ENCODE measurements at places on chromosomes 3 and 15.
A peak's percentile ranks its signal among the peaks of the same experiment; 100 is the strongest.

DNA sequence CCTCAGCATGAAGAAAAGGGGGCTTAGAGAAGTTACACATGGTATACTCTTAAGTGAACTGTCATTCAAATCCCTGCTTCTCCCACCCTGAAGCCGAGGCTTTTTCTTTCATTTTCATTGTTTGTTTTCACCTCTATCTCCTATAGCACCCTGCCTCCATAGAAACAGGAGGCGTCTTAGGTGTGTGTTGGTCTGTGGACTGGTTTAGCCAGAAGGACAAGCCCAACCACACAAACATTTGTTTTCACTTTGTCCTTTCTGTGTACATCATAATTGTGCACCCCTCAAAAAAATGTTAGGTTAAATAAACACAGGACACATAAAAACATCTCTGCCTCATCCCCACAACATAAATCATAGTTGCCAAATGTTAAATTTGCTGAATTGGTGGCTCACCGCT is 73.3 kb upstream of the UBE2E2 start:
- DNase-seq, result no peak

GRCh38 chr15:60616147-60616546 is 137.2 kb upstream of the ICE2 start:
- no peak for DNase-seq

- DNase-seq, result no peak
Measured at GRCh38 chr15:34993877-34994276, 5.8 kb upstream of the ZNF770 start.

DNA sequence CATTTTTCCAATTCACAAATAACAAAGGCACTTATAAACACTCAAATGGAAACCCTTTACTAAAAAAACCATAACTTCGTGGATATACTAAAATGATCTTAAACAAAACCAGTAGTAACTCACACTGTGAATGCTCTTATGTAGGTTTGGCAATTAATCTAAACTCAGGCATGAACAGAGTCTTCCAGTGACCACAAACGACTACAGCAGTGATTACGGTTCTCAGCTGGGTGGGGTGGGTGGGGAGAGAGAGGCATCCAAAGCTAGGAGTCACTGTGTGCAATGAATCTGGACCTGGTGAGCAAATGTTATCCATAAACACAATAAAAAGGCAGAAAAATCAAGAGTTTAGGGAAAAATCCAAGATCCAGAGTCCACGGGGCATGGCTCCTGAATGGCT is 21.3 kb downstream of the SLC12A8 start:
- no peak for DNase-seq

DNA sequence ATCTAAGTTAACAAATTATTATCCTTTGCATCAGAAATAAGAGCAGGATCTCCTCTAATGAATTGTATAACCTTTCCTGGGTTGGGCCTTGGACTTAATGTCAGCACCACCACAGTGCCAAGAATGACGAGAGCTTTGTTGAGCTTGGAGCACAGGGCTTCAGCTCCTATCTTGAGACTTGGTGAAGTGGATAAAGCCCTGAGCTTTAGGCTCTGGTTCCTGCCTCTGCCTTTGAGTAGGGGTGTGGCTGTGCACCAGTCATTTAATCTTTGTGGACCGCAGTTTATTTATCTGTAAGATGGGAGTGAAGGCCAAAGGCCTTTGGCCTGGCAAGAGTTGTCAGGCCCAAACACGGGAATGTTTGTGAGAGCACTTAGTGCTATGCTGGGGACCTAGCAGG is 162.2 kb downstream of the VGLL4 start:
- DNase-seq, result no peak

DNA sequence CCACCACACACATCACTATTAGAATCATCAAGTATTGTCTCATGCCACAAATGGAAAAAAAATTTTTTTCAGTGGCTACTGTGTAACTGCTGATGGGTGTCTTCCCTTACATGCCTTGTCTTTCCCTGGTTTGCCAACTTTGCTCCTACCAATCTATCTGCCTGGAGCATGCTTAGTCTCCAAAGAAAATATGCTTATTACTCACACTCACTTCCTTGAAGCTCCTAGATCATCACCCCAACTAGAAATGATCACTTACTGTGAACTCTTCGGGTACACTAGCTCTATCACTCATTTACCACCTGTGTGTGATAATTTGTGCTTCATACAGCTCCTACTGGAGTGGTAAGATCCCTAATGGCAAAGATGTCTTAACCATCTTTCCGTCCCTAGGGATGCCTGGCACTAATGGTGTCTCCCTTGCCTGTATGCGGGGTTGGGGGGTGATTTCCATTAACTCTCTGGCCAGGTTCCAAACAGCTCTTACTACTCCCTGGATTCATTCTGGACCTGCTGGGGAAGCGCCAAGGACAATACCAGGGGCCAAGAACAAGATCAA is 799 bp downstream of the VPS33B start:
- DNase-seq, result no peak

DNA sequence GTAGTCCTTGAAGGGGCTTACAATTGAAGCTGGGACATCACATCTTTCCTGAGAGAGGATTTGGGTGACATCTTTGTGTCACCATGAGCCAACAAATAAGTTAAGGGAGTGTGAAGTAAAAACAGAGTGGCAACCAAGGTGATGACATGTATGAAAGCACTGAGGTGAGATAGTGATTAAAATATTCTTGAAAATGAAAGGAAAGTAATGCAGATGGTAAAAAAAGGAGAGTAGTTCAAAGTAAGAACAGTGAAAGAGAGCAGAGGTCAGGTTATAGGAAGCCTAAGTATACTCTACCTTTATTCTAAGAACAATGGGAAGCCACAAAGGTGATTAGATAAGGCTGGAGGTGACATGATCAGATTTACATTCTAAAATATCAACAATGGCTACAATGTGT is 486.1 kb downstream of the DIPK2A start:
- DNase-seq, result no peak

DNA sequence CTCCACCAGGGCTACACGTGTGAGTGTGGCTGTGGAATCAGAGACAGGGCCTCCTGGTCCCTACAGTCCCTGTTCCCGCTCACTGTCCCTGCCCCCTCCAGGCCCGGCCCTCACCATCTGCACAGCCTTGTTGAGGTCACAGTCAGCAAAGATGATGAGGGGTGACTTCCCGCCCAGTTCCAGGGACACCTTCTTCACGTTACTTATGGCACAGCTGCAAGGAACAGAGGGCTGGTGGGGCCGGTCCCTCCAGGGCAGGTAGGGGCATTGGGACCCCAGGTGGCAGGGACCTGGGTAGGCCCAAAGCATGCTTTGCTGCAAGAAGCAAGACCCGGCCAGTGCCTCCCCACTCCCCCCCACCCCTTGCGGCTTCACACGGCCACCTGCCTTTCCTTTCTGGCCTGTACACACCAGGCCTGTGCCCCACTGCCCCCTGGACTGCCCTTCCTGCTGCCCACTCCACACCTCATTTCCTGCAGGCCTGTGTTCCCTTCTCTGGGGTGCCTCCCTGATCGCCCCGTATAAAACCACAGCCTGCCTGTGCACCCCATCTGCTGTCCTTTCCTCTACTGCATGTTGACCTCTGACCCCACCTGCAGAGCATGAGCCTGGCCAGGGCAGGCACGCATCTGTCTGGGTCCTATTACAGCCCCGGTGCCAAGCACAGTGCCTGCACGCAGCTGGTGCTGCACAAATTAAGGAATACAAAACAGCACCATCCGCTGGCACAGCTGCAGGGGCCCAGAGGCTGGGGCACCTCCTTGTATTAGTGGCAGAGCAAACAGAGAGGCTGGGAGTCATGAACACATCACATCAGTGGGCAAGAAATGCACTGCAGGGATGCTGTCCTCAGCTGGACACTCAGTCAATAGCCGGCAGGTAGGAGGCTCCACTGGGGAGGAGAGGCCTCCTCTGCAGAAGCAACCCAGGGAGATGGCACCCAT is 30.8 kb upstream of the SLC41A3 start:
- no peak for DNase-seq

DNA sequence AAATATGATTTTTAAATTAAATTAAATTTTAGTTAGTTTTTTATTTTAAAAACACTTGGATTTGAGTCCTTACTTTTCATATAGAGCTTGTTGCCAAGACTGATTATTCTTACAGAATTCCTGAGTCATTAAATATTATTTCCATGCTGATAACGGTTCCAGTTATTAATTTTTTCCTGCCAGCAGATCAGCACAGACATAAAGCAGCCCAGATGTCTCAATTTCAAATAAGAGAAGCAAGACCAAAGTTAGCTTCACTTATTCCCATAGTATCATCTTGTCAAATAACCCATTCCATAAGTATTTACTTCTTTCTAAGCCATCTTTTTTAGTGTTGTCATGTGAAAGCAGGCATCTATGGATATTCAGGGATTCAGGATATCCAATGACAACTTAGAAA is 75.3 kb downstream of the SSR3 start:
- DNase-seq, result no peak

DNA sequence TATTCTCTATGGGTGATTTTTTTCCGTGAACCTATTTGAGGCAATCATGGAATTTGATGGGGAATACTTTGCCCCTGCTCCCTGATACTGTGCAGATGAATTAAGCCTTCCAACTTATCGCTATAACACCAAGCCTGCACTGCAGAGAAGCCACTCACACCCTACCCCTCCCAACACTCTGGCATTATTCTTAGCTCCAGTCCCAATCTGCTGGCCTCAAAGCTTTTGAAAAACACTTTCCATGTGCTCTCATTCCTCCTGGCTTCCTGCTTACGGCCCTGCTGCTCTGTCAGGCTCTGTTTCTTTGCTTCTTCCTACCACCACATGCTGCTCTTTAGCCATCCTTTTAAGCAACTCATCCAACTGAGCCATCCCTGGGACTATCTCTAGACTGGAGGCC is 327.8 kb upstream of the SLCO3A1 start:
- DNase-seq, result no peak

GRCh38 chr15:81101894-81102815 is 31.9 kb upstream of the CFAP161 start:
- no peak for DNase-seq

DNA sequence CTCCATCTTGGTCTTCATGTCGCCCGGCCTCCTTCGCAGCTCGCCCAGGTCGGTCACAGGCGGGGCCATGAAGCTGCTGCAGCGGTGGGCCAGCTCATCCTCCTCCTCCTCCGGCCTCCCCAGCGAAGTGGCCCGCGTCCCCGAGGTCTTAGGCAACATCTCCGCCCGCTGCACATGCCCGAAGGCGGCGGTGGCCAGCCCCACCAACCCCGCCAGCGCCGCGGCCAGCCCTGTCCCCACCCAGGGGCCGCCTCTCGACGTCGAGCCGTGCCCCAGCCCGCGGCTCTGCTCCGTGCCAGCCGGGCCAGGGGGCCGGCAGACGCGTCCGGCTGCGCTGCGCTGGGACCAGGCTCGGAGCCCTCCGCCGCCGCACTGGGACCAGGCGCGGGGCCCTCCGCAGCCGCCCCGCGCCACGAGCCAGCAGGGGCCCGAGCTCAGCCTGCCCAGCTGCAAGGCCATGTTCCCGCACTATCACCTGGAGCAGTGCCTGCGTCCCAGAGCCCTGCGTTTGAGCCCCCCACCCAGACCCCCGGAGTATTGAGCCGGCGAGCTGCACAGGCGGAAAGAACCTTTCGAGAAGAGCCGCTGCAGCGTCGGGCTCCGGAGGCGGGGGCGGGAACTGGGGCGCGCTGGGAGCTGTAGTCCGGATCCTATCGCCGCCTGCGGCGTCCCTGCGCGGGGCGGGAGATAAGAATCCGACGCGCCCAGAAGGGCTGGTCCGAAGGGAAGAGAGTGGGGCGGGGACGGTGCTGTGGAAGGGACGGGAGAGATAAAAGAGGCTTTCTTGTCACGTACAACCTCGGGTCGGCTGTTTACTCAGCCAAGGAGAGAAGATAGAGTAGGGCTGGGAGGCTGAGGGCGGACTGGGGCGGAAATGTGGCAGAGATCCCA is at the start of gene CPOX:
CPOX (minus strand) TSS at position 566 of the 891 bp plus-strand sequence; CDS start at position 459, 107 bp downstream.
- DNase-seq, result peak; percentile 83

DNA sequence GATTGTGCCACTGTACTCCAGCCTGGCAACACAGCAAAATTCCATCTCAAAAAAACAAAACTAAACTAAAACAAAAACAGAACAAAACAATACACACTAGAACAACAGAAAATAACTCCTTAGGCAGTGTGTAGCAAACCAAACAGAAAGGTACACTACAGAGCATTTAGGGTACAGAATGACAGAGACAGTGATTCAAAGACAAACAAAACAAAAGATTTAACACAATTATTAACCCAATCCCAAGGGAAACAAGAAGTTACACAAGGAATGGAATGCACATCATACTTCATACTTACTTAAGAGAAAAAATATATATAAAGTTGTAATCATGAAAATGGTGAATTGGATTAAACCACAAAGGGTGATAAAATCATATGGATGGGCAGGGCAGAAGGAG is 12.9 kb downstream of the SLC25A20 start:
- no peak for DNase-seq

- no peak for DNase-seq
Measured at GRCh38 chr15:101497484-101498034, 8.1 kb upstream of the PCSK6 start.

- no peak for DNase-seq
Measured at GRCh38 chr3:62832553-62832952, 42.7 kb downstream of the CADPS start.

- DNase-seq, result no peak
Measured at GRCh38 chr15:48336940-48337339, 5.7 kb downstream of the DUT start.

GRCh38 chr3:184659797-184660301 is 52.0 kb downstream of the MAGEF1 start:
- no peak for DNase-seq

- DNase-seq, result no peak
Measured at GRCh38 chr3:182795389-182795782, 2.1 kb downstream of the ATP11B start.

- no peak for DNase-seq
Measured at GRCh38 chr3:119245778-119246177, 5.1 kb upstream of the B4GALT4 start.

DNA sequence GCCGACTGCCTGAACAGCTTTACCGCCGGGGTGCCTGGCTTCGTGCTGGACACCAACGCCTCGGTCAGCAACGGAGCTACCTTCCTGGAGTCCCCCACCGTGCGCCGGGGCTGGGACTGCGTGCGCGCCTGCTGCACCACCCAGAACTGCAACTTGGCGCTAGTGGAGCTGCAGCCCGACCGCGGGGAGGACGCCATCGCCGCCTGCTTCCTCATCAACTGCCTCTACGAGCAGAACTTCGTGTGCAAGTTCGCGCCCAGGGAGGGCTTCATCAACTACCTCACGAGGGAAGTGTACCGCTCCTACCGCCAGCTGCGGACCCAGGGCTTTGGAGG is 815 bp downstream of the SPINT1 start:
- DNase-seq, result peak; percentile 21

All from stimulated activated CD8-positive, alpha-beta memory T cell treated with anti-CD3 and anti-CD28 coated beads, Interleukin-2, amount 100 ng/mL, for 48 hours (primary cell).